Neural crest cell (in vitro differentiated cells): ENCODE measurements at places on chromosomes 11 and 22.

DNA sequence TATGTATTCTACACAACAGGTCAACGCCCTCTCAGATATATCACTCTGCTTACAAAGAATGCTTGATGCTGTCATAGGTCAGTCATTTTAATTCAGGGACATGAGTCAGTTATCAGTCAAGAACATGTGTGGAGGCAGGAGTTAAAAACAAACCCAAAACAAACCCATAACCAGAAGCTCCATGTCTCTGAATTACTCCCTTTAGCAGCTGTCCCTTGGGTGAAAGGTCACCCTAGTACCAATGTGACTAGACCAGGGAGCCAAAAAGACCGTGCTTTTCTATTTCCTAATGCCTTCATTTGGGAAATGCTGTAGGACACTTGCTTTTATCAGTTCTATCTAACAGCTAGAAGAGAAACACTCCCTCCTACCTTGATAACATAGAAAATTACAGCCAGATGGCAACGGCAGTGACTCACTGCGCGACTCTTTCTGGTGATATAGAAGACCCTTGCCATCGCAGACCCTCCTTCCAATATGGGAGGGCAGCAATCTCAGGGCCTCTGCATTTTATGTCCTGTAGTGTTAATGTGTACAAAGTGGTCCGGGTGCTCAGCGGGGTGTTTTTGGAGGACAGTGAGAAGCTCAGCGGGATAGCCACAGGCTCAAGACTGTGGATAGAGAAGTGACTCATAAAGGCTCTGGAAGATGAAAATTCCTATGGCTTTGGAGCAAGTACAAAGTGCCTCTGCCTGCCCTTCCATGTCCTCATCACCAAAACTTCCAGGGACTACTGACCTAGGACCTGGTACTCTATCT, 24.8 kb downstream of the APOL5 start:
- DNase-seq = no peak

DNA sequence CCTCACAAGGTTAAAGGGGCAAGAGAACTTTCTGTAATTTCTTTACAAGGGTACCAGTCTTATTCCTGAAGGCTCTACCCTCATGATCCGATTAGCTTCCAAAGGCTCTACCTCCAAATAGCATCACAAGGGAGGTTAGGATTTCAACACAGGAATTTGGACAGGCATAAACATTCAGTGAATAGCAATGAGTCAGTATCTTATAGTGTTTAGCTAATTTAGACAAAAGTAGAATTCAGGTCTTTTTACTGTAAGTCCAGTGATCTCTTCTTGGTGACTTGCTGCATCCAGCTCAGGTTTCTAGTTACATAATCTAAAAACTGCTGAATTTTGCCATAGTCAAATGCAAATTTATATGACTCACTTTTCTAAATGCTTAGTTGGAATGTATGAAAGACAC, 1995.6 kb upstream of the RAG2 start:
- no peak for DNase-seq

- no peak for DNase-seq
Observed at GRCh38 chr11:74615311-74615710, 22.9 kb downstream of the POLD3 start.

- no peak for DNase-seq
Observed at GRCh38 chr11:69370984-69371709, 77.2 kb downstream of the MYEOV start.

- DNase-seq = no peak
Observed at GRCh38 chr11:7547687-7548086, 33.9 kb downstream of the PPFIBP2 start.

DNA sequence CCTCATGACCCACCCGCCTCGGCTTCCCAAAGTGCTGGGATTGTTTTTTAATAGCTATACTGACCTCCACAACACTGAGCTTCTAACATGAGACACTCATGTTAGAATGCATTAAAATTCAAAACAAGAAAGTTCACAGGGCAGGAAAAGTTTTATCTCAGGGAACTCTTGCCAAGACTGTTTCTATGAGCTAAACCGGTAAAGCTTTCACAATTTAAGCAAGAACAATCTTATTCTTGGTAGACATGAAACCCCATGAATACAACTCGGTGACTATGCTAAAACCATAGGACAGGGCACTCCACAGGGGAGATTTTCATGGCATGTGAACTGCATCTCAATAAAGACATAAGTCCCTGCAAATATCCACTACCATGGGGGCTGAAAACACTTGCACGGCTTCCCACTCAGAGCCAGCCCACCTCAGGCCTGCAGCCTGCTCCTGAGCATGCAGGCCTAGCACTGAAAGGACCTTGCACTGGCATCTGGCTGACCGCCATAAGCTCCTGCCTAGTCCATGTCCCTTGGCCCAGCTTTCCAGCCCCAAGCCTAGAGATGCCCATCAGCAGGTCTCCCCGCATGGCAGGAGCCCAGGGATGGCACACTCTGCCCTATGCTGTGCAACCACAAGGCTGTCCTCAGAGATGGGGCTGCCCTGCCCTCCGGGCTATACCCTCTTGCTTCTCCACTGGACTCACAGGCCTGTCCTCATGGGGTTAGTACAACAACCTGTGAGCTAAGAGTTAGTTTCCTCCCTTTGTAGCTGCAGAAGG, 58.4 kb downstream of the DGCR2 start:
- DNase-seq = no peak

GRCh38 chr11:69664901-69665300, 10.3 kb downstream of the LTO1 start:
- DNase-seq = no peak

- DNase-seq = no peak
Observed at GRCh38 chr11:72263361-72263760, 19.4 kb upstream of the PHOX2A start.

GRCh38 chr11:104830080-104830479, 68.2 kb downstream of the CASP12 start:
- DNase-seq = no peak

DNA sequence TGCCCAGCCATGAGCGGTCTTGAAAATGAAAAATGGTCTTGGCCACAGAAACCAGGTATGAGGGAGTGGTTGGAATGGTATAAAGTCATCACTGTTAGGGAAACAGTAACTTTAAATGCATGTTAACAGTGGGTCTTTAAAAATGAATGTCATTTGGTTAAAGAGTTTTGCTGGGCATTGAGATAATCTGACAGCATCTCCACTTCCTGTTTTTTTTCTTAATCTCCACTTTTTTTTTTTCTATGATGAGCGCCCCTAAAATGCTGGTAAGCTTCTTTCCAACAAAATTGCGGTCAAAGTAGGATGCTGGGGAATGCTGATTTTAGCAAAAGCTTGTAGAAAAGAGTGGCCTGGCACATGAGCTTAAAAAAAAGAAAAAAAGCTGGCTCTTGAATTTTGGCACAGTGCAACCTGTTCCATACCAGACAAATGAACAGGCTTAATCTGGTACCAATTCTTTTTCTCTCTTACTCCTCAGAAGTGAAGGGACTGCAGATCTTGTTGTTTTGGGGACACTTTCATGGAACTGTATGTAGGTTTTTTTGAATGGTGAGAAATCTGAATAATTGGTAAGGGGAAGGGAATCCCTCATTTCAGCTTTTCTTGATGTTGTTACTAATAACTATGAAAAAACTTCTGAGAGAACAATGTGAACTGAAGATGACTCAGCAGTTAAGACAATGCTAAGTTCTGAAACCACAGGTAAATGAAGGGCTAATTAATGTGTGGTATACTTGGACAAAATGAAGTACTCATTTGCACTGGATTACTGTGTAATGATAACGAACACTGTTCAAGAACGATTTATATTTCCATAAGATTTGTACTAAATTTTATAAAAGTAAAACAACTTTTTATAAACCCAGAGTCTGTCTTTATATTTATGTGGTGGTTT, 3.1 kb upstream of the ARHGEF12 start:
- no peak for DNase-seq
